ENCODE measurements at places on chromosomes 12 and 14. TPM values are rescaled to one million over a fixed set of nuclear protein-coding genes. Genes with fewer than 3 reads are reported as not detected.
A peak's percentile ranks its signal among the peaks of the same experiment; 100 is the strongest.

DNA sequence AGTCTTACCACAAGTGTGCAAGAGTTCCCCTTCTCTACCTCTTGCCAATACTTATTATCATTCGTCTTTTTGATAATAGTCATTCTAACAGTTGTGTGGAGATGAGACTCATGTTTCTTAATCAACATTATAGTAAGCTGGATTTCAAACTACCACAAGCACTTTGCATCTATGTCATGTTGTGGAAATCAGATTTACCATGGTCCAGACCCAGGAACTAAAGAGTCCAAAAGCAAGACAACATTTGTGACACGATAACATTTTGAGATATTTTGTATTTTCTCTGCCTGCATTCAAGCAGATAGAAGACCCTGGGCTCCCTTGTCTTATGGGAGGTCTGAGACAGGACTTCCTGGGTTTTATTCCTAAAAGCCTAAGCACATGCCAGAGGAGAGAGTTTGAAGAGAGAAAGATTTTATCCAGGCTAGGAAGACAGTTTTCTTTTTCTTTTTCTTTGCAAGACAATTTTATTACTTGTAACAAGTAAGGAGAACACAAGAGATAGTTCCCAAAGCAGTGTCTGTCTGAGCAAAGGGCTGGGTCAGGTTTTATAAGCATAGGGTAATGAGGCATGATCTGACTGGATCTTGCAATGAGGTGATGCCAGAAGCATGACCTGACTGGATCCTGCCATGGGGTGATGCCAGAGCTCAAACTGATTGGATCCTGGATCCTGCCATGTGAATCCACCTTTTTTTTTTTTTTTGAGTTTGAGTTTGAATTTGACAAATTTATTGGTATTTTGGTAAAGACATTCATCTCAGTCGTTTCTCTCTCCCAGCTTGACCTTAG lies 180.5 kb upstream of the HMGA2 start:
- H3K4me3 ChIP-seq, result no peak overlapping the region
- H3K4me1 ChIP-seq, result no peaks in the 10 kb centered on the region
- no peak for DNase-seq
- no peaks in the 10 kb centered on the region for H3K36me3 ChIP-seq
- no peaks in the 10 kb centered on the region for H3K27me3 ChIP-seq

DNA sequence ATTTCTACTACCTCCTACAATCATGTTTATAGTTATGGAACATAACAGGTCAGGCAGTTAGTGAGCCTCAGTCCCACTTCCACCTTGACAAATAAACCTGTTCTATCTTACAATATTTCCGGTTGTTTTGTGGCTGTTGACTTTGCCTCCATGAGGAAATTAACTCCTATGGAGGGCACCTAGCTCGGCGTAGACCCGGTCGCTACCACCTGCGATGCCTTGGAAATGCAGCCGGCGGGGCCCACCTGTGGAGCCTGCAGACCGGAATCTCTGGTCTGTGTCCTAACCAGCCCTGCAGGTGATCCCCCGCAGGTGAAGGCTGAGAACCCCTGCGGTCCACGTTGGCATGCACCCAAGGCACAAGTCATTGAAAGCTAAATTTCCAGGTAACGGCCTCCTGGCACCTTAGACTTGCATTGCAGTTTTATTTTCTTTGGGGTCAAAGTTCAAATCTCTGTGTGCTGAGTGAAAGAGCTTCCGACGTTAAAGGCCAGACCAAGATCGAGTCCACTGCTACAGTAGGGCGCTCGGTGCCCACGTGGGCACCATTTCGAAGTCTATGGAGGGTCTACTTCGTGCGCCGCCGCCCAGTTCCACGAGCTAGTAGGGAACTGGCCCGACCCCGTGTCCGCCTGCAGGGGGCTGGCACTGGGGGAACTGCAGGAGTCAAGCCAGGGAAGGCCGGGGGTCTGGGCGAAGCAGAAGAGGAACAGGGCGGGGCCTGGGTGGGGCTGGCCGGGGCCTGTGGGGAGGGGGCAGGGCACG lies 782 bp upstream of the PIWIL1 start:
- no peak overlapping the region for H3K4me3 ChIP-seq
- H3K36me3 ChIP-seq, result no peaks in the 10 kb centered on the region
- H3K27ac ChIP-seq, result no peak overlapping the region
- peaks cover 38% of the 10 kb centered on the region for H3K27me3 ChIP-seq
- DNase-seq, result no peak
- no peaks in the 10 kb centered on the region for H3K4me1 ChIP-seq

DNA sequence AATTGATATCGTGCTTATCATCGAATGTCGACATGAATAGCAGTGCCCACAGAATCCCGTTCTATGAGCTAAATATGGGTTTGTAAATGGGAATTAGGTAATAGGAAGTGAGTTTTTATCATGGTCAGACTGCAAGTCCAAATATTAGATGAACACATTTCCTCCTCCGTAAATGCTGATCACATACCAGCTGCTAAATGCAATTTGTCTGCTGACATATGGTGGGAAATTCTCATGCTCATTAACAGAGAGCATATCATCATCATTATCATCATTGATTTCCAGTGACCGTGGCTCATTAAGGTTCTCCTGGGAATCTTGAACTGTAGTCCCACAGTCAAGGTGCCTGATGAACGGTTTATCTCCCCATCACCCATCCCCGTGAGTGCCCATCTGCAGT lies 998.8 kb upstream of the TMEM132C start:
- H3K27me3 ChIP-seq, result no peaks in the 10 kb centered on the region
- no peaks in the 10 kb centered on the region for H3K36me3 ChIP-seq
- no peak overlapping the region for H3K4me3 ChIP-seq
- no peaks in the 10 kb centered on the region for H3K4me1 ChIP-seq
- DNase-seq, result no peak

- no peak overlapping the region for H3K4me3 ChIP-seq
- DNase-seq, result no peak
- H3K36me3 ChIP-seq, result no peaks in the 10 kb centered on the region
- no peaks in the 10 kb centered on the region for H3K27me3 ChIP-seq
- no peak overlapping the region for H3K27ac ChIP-seq
Measured at GRCh38 chr12:117684471-117684870, 284.3 kb downstream of the KSR2 start.

GRCh38 chr12:96456265-96456974 lies 33.0 kb upstream of the CFAP54 start:
- no peak for DNase-seq
- H3K36me3 ChIP-seq, result no peaks in the 10 kb centered on the region
- H3K27me3 ChIP-seq, result no peaks in the 10 kb centered on the region
- H3K4me1 ChIP-seq, result peaks cover 8% of the 10 kb centered on the region

GRCh38 chr14:31154956-31155355 lies 52.6 kb downstream of the HECTD1 start:
- DNase-seq, result no peak
- no peak overlapping the region for H3K27ac ChIP-seq
- H3K27me3 ChIP-seq, result no peaks in the 10 kb centered on the region
- no peaks in the 10 kb centered on the region for H3K4me1 ChIP-seq
- no peak overlapping the region for H3K4me3 ChIP-seq

- peaks cover 68% of the 10 kb centered on the region for H3K4me1 ChIP-seq
- H3K27ac ChIP-seq, result peak overlapping the region; percentile 98
- no peaks in the 10 kb centered on the region for H3K27me3 ChIP-seq
- no peak for DNase-seq
- no peak overlapping the region for H3K4me3 ChIP-seq
- H3K36me3 ChIP-seq, result no peaks in the 10 kb centered on the region
Measured at GRCh38 chr14:50085570-50086320, 30.6 kb downstream of the VCPKMT start.

DNA sequence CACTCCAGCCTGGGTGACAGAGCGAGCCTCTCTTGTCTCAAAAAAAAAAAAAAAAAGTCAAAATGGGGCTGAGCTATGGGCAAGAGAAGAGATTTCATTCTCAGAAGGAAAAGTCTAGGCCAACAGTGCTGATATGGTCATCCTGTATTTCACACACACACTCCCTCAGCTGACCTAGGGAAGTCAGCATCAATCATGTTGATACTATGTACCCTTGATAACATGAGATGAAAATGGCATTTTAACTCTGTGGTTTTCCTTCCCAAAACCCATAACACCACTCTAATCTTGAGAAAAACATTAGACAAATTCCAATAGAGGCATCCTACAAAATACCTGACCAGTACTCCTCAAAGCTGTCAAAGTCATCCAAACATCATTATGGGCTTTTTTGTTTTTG lies 2.3 kb upstream of the NEMP1 start:
- H3K36me3 ChIP-seq, result no peaks in the 10 kb centered on the region
- H3K27me3 ChIP-seq, result no peaks in the 10 kb centered on the region
- DNase-seq, result no peak
- no peak overlapping the region for H3K4me3 ChIP-seq

DNA sequence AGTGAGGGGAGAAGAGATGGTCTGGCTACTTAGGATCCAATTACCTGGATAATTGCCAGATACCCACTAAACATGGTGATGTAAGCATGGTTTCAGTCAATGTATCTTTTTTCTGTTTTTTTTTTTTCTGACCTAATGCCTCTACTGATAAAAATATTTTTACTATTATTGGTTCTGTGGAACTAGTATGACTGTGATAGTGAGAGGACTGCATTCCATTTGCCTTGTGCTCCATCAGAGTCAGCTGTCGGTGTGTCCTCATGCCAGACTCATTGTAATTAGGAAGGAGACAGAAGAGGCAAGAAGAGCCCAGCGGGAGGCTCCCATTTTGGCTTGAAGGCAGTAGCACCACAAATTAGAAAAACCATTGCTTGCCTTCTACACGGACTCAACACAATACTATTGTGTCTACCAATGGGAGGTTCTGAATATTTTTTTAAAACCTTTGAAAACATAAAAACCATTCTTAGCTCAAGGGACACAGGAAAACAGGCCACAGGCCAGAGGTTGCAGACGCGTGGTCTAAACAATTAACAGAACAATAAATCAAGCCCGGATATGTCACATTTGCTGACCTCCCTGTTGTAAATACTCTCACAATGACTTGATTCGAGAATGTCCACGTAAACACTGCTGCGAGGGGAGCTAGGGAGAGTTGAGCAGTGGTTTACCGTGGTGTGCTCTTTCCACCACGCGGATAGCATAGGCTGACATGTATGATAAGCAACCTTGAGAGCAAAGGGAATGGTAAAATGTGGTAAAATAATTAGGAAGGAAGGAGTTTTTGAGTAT lies 13.5 kb upstream of the DCP1B start:
- peaks cover 25% of the 10 kb centered on the region for H3K4me1 ChIP-seq
- H3K27me3 ChIP-seq, result no peaks in the 10 kb centered on the region
- H3K4me3 ChIP-seq, result no peak overlapping the region
- H3K27ac ChIP-seq, result peak overlapping the region; percentile 39
- DNase-seq, result no peak

GRCh38 chr12:25123126-25123525 lies 71.8 kb downstream of the DNAI7 start:
- no peak overlapping the region for H3K27ac ChIP-seq
- H3K27me3 ChIP-seq, result no peaks in the 10 kb centered on the region
- no peaks in the 10 kb centered on the region for H3K4me1 ChIP-seq
- H3K36me3 ChIP-seq, result no peaks in the 10 kb centered on the region
- no peak overlapping the region for H3K4me3 ChIP-seq

DNA sequence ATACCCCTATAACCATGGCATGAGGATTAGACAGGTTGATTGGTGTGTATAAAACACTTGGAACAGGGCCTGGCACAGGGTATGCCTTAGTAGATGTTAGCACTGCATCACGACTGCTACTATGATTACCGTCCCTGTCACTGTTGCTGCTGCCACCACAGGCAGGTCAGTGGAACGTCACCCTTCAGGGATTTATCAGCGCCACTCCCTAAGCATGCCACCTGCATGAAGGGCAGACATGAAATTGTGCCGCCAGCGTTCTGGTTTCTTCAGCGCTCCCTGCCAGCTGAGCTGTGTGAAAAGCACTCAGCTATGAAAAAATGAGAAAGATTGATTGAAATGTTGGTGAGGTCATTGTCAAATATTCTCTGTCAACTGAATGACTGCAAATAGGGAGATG lies 477.0 kb downstream of the DPF3 start:
- H3K27ac ChIP-seq, result no peak overlapping the region
- H3K4me3 ChIP-seq, result no peak overlapping the region
- H3K36me3 ChIP-seq, result no peaks in the 10 kb centered on the region
- no peak for DNase-seq
- H3K27me3 ChIP-seq, result no peaks in the 10 kb centered on the region

DNA sequence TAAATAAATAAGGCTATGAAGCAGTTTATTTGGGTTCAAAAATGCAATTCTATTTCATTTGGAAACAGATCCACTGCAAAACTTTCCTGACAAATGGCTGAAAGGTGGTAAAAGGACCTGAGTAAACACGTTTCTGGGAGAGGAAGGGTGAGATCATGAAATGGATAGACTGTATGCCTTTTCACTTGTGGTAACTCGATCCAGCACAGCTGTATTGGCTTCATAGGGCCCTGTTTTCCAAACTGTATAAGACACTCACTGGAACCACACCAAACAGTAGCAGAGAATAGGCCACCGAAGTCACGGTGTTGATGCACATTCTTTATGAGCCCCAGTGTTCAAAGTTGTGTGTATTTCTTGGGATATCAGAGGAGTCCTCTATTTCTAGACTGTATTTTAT lies 325.2 kb upstream of the DIO2 start:
- no peak overlapping the region for H3K27ac ChIP-seq
- H3K36me3 ChIP-seq, result no peaks in the 10 kb centered on the region

DNA sequence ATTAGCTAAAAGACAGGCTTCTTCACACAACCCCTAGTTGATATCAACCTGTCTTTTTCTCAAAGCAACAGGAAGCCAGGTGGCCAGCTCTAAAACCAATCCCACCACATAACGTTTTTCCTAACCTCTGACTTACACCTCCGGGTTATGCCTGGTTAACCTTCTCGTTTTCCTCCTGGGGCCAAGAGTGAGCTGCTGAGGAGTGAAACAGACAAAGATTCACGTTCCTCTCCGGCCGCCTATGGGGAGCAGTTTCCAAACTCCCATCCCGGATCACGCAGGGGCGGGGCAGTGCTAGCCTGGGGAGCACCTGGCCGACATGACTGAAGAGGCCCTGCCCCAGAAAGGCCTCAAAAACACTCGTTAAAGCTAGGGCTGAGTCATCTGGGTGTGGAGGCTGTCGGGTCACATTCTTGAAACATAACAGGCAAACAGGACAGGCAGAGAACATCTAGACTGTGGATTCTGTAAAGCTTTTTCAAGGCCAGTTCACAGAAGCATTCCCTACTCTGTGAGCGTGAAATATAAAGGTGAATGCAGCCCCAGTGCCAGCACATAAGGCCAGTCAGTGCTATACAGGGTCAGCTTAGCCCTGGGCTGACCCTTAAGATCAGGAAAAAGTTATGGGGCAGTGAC lies 25.9 kb upstream of the LGALS3 start:
- no peaks in the 10 kb centered on the region for H3K36me3 ChIP-seq
- peaks cover 45% of the 10 kb centered on the region for H3K4me1 ChIP-seq
- H3K27me3 ChIP-seq, result no peaks in the 10 kb centered on the region

Gene FLRT2
- total RNA-seq, result 39.6 TPM

Gene OR10A7
- not detected for total RNA-seq

Gene IL23A
- total RNA-seq, result 1.8 TPM

Measured in spleen (tissue), 13 donors.